ENCODE measurements at places on chromosomes 13 and 19.
A peak's percentile ranks its signal among the peaks of the same experiment; 100 is the strongest.

- no peak for DNase-seq
These were observed 12.1 kb downstream of the HNRNPUL1 start for GRCh38 chr19:41276231-41276630.

DNA sequence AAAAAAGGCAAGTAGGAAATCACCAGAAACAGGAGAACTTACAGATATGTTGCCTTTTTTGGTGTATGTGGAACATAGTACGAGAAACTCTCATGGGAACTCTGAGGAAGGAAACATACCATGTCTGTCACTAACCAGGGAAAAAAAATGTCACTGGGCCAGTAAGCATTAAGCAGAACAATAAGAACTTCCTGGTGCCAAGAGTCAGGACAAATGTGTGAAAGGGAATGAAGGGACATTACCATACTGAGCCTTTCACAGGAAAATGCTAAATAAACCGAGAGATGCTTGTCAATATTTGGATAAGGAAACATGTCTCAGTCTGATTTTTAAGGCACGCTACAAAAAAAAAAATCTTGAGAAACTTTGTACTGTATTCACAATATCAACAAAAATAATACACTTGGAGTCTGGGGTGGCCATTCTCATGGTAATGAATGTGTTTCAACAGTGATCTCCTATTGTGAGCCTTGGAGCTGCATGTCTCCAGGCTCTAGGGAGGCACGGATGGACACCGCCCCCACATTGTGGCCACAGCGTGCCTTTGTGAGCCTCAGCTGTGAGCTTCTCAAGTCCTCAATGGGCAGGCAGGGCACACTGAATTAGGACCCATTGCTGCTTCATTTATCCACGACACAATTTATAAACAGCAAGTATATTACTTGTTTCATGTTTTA, 113.0 kb upstream of the ARGLU1 start:
- no peak for DNase-seq

DNA sequence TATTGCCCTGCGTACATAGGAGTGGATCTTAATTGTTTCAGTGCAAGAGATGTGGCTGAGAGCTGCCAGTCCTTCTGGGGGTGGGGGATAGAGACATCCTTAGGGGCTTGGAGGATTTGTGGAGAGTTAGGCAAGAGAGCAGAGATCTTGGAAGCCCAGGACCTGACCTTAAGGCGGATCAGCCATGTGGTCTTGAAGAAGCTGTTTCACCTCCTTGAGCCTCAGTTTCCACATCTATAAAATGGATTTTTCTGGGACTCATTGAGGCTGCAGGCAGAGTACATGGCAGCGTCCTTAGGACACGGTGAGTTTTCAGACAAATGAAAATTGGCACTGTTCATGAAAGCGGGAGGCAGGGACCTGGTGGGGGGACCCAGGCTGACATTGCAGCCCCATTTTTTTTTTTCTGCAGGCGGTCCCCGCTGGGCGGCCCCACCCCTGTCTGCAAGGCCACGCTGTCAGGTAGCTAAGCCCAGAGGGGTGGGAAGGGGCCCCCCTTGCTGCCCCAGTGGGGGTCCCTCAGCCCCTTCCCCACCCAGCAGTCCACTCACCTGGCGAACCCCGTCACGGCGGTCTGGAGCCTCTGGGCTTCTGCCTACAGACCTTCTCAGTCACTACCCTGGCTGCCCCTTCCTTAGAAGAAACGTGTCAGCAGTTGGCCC, 30.0 kb downstream of the PDE4A start:
- no peak for DNase-seq

DNA sequence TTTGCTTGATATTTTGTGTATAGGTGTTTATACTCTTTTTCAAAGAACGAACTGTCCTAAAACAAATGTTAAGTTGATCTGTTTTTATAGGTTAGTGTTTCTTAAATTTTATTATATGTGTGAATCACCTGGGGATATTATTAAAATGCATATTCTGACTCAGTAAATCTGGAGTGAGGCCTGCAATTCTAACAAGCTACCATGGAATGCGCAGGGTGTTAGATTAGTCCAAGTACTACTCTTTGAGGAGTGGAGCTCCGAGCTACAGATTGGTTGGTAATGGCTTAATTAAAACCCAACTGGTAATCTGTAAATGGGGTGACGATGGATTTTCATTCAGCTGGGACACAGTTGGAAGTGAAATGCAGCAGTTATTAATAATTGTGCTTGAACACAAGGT, 214.1 kb upstream of the UFM1 start:
- no peak for DNase-seq

DNA sequence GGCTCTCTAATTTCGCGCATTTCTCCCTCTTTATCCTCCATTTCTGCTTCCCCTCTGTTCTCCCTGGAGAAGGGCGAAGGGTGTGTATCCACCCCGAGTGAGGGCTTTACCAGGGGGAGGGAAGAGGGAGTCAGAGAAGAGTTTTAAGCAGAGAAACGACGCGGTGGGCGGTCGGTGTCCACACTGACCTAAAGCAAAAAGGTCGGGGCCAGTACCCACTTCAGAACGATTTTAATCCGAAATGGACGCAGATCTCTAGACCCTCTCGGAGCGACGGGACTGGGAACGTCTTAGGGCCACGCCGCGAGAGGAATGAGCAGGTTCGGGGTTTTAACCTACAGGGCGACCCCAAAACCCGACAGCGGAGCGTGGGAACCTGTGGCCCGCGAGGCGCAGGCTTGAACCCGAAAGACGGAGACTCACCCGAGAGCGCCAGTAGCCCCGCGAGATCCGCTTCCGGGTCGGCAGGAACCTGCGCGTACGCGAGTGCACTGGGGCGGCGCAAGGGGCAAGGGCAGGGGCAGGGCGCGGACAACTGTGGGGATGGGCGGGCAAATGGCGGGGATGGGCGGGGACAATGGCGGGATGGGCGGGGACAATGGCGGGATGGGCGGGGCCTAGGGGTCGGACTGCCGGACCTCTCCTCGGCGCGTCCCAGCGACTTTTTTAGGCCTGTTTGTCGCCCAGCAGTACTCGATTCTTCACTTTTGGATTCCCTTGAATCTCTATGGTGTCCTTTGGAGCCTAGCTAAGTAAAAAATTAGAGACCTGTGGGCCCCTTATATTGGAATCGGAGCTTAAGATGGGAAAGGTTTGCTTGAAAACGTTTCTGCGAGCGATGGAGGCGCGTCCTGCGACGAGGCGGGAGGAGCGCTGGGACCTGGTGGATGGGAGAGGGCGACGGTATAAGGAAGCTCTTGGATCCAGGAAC, at the start of gene ZNF677:
Gene ZNF677, minus strand, starts transcription at position 463 of the 931 bp plus-strand sequence. CDS start 3,323 bp downstream, outside the sequence.
- peak; percentile 89 for DNase-seq

- DNase-seq = peak; percentile 41
These were observed 2.3 kb downstream of the WDR83 start for GRCh38 chr19:12668932-12669269.

GRCh38 chr13:99760456-99760855, 211.1 kb downstream of the ZIC5 start:
- no peak for DNase-seq

DNA sequence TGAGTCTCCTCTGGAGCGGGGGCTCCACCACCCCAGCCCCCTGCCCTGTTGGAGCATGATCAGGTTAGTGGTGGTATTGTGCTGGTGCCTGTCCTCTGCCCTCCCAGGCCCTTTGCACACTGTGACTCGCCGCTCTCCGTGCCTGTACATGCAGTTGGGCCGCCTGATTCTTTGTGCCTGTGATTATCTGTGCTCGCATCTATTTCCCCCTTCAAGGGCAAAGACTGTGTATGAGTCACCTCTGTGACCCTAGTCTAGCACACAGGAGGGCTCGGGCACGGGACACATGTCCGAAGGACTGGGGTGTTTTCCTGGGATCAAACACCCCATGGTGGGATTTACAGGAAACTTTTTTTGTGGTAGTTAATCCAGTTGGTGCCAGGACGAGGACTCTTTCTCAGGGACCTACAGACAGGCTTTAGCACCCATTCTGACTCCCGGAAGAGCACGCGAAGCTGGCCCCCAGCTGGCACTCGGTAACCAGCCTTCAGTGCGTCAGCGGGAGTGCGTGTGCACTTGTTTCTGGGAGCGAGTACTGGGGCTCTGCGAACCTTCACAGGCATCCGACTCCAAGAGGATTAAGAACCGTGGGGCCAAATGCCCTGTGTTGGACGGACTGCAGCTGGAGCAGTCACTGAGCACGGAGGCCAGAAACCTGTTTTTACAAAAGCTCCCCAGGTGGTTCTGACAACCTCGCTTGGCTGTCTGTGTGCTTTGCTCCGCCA, 6.7 kb downstream of the PPP1R37 start:
- no peak for DNase-seq

- DNase-seq = no peak
These were observed 153.1 kb downstream of the KDM4B start for GRCh38 chr19:5122121-5122400.

DNA sequence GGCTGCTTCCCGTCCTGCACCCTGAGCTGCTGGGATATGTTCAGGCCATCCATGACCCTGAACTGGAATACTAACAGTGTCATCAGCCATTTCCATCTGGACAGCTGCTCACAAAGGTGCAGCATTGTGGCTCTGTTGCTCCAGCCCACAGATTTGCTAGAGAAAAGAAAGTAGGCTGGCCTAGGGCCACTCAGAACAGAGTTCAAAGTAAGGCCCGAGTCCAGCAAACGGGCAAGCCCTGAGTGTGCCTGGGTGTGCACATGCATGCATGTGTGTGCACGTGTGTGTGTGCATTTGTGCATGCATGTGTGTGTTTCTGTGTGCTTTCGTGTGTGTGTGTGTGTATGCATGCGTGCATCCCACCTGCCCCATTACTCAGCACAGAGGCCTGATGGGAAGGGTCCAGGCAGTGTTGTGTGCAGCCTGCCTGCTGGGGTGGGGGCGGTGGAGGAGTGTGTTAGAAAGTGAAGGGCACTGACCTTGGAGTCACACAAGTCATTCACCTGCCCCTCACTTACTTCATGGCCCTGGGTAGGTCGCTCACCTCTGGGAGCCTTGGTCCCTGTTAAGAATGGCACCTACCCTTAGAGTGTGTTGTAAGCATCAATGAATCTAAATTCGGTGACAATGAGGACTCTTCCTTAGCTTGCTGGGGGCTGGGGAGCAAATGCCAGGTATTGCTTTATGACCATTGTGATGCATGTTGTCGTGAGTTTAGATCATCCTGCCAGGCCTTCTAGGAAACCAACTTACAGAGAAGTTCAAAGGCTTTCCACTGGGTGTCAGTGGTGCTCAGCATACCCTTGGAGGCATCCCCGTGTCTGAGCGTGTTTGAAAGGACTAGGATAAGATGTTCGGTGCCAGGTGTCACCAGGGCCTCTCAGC, 53.2 kb downstream of the GPR12 start:
- peak; percentile 50 for DNase-seq

DNA sequence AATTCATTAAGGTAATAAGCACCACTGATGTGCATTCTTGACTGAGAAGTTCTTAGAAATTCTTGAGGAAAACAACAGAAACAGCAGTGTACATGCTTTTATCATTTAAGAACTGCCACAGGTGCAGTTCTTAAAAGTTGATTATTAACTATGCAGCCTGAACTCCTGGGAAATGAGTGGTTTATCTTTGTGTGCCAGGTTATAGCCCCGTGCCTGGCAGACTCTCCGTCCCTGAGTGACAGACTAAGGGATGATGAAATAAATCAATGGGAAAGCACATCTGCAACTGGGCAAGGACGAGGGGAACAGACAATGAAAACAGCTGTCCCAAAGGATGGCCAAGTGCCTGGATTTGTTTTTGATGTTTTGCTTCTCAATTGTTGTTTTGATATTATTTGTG, 84.4 kb upstream of the SPATA13 start:
- peak; percentile 61 for DNase-seq

DNA sequence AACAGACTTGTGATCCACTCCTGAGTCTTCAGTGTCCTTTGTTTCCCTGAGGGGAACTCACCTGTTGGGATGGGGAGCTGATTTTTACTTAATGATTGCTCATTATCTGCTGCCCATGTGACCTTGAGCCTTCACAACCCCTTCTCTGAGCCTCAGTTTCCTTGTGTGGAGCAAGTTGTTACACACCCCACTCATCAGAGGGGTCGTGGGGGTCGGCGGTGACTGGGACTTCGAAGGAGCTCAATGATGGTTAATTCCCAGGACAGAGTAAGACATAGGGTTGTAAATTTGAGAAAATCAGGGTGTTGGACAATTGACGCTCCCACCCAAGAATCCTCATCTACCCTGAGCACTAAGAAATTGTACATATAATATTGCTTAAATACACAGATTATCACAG, 13.5 kb downstream of the LILRA5 start:
- DNase-seq = no peak

GRCh38 chr13:109938255-109938936, 152.0 kb upstream of the IRS2 start:
- DNase-seq = no peak

DNA sequence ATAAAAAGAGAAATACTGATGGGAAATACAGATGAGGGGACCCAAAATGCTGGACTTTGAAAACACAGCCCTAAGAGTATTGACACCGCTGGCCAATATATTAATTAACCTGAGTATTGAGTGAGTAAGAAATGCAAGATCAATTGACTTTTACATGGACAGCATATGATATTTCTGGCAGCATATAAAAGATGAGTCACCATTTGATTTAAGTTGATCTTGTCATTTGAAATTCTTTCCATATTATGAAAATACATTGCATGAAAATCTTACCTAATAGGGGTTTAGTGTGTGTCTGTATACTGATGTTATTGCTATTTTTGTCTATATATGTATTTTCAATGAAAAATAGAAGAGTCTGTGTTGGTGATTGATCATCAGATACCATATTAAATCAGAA, 619.6 kb downstream of the KCTD12 start:
- no peak for DNase-seq

GRCh38 chr19:38977445-38978325, 2.1 kb upstream of the FBXO17 start:
- DNase-seq = no peak

GRCh38 chr13:34246511-34246910, 428.6 kb downstream of the RFC3 start:
- DNase-seq = no peak

DNA sequence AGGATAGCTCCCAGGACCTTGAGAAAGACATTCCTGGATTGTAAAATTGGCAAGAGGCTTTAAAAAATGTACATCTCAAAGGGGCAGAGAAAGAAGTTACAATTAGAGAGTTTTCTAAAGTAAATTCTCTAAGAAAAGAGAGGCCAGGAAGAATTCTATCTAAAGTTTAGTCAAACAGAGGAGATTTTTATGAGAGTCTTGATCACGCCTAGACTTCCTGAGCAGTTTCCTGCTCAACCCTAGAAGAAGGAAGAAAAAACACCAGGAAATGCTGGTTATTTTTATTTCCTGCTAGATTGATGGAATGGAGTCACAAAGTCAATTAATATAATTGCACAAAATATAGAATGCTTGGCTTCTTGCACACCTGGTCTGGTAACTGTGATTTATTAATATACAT, 269.1 kb downstream of the PCDH20 start:
- DNase-seq = no peak

- peak; percentile 33 for DNase-seq
These were observed 289.6 kb downstream of the TEX29 start for GRCh38 chr13:111610081-111610480.

- DNase-seq = peak; percentile 92
These were observed 97.0 kb upstream of the MBNL2 start for GRCh38 chr13:97124915-97125809.

DNA sequence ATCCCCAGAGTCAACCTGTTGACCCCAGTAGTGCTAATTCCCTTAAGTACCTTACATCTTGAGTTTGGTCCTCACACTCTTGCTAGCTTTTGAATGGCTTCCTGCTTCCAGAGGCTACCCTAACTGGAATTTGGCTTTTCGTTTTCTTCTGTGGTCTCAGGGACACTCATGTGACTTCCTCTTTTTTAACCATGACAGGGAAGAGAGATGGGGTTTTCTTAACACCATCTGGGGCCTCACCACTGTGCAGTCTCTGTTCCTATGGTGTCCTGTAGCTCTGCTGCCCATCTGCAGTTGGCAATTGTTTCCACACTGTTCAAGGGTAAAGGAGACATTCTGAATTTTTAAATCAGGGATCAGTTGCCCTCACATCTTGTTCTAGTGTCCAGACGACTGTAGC, 66.7 kb downstream of the SLC10A2 start:
- DNase-seq = no peak

- no peak for DNase-seq
These were observed 10.6 kb downstream of the CCDC8 start for GRCh38 chr19:46402725-46403124.
